ENCODE measurements at places on chromosomes 5 and 9. TPM values are rescaled to one million over a fixed set of nuclear protein-coding genes. Genes with fewer than 3 reads are reported as not detected.

TPPP gene
- total RNA-seq, result 5.6 TPM

PTGES2 gene
- 37.1 TPM for total RNA-seq

LRRC19 gene
- total RNA-seq, result not detected

TMEM174 gene
- total RNA-seq, result not detected

CDH6 gene
- 10.7 TPM for total RNA-seq

IFNB1 gene
- not detected for total RNA-seq

CCDC180 gene
- total RNA-seq, result 8.5 TPM

PCDHA1 gene
- not detected for total RNA-seq

CORO2A gene
- total RNA-seq, result 3.7 TPM

LCN9 gene
- not detected for total RNA-seq

RMRP gene
- total RNA-seq, result 16,694 TPM

FBP1 gene
- total RNA-seq, result 6.6 TPM
